ENCODE measurements at places on chromosomes 7 and 10. TPM values are rescaled to one million over a fixed set of nuclear protein-coding genes. Genes with fewer than 3 reads are reported as not detected.

DNA sequence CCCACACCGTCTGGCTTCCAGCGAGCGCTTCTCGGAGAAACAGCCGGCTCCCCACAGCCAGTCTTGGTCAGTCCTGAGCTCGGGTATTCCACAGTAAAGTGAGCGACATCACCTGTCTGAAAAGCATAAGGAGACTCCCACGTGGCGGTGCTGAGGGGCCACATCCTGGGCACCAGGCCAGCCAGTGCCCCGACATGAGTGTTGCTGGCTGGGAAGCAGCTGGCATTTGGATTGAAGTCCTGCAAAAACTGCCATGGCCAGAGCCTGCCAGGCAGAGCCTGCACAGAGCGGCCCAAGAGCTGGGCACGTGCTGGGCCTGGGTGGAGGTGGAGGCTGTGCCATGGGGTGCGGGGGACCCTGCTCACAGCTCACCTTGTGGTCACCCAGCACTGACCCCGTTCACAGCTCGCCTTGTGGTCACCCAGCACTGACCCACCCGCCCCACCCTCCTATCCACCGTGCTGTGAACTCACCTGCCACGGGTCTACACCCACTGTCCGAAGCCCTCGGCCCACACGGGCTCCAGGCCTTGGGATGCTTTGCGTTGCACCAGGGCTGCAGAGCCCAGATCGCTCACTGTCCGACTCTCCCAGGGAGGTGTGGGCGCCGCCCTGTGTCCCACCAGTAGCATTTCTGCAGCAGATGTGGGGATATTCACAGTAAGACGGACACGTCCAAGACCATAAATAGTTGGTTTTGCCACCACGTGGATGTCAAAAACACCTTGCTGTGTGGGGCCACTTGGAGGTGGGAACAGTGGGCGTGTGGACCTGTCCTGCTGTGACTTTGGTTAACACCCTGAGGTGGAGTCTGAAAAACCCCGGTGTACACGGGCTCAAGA is 48.8 kb downstream of the PITRM1 start:
- no peak for DNase-seq

Gene PHF14
- 99.4 TPM for total RNA-seq

- DNase-seq: no peak
Measured at GRCh38 chr7:82562716-82563404, 119.3 kb upstream of the CACNA2D1 start.

Gene CNNM1
- 0.72 TPM for total RNA-seq

- DNase-seq: no peak
Measured at GRCh38 chr7:156038345-156038744, 226.1 kb upstream of the SHH start.

DNA sequence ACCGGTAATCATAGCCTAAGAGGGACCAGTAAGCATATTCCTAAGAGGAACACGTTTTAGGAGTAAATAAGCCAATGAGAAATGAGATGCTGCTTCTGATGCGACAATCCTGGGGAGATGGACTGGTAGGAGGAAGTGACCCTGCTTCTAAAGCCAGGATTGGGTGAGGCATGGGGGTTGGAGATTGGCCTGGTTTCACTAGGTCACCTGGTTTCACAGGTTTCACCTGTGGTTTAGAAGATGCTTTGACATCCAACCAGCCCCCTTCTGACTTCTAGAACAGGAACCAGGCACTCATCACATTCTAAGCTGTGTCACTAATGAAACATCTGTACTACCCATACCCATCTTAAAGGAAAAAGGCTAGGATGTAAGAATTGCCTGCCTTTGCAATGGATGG is 53.0 kb upstream of the BAMBI start:
- DNase-seq: no peak

DNA sequence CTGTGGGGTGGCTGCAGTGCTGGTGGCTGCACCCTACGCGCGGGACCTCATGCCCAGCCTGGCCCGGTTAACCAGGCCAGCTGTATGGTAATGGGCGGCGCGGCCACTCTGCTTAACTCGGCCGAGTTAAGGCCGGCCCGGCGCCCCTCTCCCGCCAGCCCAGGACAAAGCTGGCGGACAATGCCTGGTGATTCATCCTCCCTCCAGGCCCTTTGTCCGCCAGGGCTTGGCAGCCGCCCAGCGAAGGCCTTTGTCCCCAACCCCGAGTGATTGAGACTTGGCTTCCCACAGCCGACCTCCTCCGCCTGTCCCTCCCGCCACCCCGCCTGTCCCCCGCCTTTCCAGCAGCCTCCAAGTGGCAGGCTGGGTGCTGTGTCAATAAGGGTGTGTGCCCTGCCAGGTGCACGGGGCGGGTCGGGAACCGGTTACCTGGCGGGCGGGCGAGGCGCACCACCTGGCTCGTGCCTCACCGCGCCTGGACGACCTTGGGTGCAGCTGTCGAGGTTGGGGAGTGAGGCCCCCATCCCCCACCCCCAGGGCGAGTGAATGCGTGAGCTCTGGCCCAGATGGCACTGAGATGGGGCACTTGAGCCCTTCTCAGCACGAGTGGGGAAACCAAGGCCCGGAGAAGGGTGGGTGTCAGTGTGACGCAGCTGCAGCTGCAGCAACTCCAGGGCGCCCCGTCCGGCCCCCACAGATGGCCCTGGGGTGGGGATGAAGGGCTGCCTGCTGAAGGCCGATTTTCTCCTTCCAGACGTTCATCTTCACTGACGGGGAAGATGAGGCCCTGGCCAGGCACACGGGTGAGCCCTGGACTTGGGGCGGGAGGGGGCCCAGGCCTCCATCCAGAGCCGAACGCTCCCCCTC is 4.6 kb downstream of the LFNG start:
- no peak for DNase-seq

Gene OGDHL
- total RNA-seq: not detected

Gene FAM20C
- total RNA-seq: 23.4 TPM

GRCh38 chr10:24383681-24384106 is 174.8 kb downstream of the KIAA1217 start:
- DNase-seq: peak; percentile 96

- no peak for DNase-seq
Measured at GRCh38 chr7:148398844-148399365, 191.7 kb upstream of the C7orf33 start.

DNA sequence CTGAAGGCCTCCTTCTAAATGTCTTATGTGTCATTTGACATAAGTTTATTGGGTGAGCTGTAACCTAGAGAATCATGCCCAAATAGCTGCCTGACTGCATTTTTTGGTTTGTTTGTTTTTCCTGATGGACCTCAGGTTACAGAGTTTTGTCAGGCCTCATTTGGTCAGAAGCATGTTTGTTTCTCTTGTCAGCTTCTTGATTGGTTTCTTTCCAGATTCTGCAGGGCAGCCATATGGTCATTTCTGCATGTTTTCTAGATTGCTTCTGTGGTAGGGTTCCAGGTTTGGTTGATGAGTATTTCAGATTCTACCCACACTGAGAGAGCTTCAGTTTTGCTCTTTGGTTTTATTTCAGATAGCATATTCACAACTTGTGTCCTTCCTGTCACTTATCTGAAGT is 28.0 kb downstream of the GLCCI1 start:
- peak; percentile 11 for DNase-seq

Gene ZNF33A
- total RNA-seq: 37.8 TPM

GRCh38 chr7:155992974-155993373 is 180.7 kb upstream of the SHH start:
- DNase-seq: no peak

GRCh38 chr10:74227697-74228424 is 76.8 kb downstream of the ADK start:
- DNase-seq: no peak

GRCh38 chr7:95373323-95373722 is 22.9 kb downstream of the PON3 start:
- DNase-seq: no peak
